ENCODE measurements at places on chromosomes 6 and 20.

- no peak for DNase-seq
Measured at GRCh38 chr6:110173506-110174132, 5.9 kb downstream of the WASF1 start.

DNA sequence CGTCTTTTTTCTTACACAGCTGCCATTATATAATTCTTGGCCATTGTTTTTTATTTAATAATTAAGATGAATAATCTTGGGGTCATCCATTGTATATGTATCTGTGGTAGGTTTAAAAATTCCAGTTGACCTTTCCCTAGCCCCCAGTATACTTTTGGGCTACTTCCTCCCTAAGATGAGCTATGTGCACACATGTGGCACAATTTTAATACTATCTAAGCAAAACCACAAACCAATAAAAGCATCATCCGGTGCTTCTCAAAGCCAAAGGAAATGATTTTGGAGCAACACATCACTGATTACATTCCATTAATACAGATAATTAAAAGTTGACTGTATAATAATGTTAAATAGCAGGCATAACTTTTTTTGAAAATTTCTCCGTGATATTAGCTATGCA is 161.2 kb downstream of the ATXN1 start:
- no peak for DNase-seq

DNA sequence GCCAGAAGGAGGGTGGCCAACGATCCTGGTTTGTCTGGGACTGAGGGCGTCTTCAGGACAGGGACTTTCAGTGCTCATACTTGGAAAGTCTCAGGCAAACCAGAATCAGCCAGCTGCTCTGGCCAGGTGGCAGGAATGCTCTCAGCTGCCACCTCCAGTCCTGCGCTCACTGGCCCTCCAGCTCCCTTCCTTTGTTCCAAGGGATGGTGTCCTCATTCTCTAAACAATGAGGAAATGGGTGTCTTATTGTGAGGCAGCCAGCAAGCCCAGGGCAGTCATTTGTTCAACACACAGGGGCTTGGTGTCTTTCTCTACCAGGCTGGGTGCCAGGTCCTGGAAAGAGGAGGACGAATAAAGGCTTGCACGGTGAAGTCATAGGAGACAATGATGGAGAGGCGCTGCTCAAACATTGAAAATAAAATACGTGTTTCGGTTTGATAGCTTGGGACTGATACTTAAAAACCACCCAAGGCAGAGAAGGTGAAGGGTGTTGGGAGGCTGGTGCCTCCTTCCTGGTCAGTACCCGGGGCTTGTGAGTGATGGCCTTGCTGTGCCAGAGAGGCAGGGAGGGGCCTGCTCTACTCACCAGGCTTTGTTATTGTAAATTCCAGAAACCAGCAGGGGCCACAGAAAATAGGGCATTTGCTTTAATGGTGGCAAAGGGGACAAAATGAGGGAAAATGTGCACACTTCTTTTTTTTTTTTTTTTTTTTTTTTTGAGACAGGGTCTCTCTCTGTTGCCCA is 11.3 kb upstream of the TMEM181 start:
- DNase-seq, result no peak

DNA sequence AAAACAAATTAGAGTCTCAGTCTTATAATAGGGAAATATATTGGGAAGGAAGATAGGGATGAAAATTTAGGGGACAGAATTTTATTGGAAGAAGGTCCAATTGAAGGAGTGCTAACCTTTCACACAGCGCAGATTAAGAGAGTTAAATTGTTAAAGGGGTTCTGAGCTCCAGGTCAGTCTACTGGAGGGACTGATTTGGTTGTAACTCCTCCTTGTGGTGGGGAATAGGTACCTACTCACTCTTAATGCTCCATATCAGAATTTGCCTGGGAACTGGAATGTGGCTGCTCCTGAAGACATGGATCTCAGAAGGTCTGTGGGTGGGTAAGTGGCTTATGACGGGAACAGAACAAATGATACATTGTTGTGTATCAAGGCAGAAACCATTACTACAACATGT is 143.5 kb downstream of the FLRT3 start:
- DNase-seq, result peak; percentile 39

GRCh38 chr6:39360378-39360777 is 37.9 kb upstream of the KCNK16 start:
- no peak for DNase-seq

Measured in HEK293T (cell line).